ENCODE measurements at places on chromosomes 5 and 9.

DNA sequence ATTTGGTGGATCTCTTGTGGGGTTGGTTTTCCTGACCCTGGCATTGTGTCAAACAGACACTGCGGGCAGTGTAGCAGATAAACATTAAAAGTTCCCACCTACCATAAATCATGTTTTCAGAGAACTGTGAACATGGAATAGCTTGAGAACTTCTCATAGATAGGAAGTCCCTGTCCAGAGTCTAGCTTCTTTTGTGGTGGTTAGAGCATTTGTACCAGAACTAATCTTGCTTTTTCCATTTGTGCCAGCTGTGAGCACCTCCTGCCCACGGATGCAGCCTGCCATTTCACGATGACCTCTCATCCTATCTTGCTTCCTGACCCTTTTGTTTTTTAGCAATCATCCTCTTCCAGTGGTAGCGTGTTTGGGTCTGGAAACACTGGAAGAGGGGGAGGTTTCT is 61.4 kb downstream of the FAM78A start:
- no peak for DNase-seq

DNA sequence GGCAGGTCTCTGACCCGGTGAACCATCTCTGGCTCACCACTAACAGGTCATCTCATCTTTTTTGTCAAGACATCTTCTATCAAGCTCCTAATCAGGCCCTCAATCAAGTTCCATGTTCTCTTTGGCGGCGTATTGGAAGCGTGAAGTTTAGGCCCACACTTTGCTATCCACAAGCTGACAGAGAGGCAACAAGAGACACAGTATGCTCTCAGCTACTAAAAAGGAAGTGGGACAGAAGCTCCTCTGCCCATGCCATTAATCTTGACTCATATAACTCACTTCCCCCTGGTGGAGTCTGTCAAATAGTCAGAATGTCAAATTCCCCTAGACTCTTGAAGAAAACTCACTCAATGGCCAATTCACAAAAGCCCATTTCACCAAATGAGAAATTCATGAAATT is 77.6 kb upstream of the TMC1 start:
- DNase-seq = no peak

- no peak for DNase-seq
Observed at GRCh38 chr9:124882231-124882630, 20.3 kb downstream of the ARPC5L start.

GRCh38 chr9:137648396-137648795 is 29.6 kb downstream of the EHMT1 start:
- no peak for DNase-seq

DNA sequence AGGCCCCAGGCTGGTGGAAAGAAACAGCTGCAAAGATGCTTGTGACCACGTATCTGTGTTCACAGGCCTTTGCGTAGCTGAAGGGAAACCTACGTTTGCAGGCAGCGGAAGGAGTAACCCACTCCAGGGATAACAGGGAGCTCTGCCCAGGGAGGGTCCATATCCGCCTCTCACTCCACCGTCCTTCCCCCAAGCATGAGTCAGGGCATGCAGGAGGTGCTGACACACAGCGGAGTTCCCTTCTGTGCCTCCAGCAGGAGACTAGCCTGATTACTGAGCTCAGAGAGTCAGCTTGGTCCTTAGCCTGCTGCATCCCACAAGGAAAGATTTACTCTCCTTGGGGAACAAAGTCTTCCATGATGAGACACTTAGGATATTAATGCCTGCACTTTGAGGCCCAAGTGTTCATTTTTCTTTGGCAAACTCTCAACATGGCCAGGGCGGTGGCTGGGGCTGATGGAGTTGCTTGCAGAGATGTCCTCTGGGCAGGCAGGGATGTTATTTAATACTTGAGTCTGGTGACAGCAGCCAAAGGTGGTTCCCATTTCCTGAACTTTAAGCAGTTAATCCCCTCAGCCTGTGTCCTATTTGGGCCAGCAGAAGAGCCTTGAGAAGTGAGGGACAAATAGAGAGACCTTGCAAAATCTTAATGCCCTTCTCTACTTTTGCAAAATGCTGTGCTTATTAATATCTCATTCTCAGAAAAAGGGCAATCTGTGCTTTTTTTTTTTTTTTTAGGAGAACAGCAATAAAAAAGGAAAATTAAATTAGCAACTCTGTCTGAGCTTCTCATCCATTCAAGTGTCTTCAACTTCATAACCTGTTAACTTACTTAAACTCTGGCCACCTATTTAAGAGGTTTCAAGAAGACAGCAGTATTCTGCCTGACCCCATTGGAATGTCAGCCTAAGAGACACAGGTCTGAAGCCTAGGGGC is 222.1 kb downstream of the HSPA4 start:
- no peak for DNase-seq

GRCh38 chr5:65482736-65483545 is 1.2 kb upstream of the ADAMTS6 start:
- DNase-seq = no peak

GRCh38 chr5:120473332-120473731 is 9.2 kb downstream of the PRR16 start:
- no peak for DNase-seq

DNA sequence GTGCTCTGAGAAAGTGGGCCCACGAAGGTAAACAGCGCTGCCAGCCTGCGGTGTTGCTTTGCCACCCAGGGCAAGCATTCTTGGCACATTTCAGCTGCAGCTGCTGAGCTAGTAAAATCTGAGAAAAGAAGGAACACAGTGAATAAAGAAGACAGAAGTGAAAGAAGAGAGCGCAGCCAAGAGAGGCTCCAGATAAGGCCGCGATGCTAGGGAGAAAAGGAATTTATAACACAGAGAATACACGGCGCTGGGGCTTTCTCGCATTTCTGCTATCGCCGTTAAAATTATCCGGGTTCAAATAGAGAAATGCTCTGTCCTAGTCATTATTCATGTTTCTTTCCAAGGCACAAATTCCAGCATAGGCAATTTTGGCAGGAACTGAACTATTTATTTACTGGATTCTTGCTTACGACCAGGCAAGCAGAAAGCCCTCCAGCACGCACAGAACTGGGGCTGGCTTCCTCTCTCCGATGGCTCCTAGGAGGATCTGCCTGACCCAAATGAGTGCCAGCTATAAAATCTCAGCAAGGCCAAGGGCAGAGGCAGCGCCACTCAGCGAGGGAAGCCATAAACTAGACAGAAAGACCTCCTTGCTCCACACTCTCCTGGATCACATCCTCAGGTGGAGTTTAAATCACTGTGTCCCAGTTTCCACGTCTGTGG is 111.2 kb downstream of the ATPSCKMT start:
- no peak for DNase-seq

GRCh38 chr5:67813877-67814539 is 401.5 kb upstream of the PIK3R1 start:
- DNase-seq = no peak

- DNase-seq = no peak
Observed at GRCh38 chr5:124795829-124796228, 49.4 kb upstream of the ZNF608 start.

GRCh38 chr9:82122731-82123130 is 134.2 kb downstream of the SPATA31D1 start:
- no peak for DNase-seq

DNA sequence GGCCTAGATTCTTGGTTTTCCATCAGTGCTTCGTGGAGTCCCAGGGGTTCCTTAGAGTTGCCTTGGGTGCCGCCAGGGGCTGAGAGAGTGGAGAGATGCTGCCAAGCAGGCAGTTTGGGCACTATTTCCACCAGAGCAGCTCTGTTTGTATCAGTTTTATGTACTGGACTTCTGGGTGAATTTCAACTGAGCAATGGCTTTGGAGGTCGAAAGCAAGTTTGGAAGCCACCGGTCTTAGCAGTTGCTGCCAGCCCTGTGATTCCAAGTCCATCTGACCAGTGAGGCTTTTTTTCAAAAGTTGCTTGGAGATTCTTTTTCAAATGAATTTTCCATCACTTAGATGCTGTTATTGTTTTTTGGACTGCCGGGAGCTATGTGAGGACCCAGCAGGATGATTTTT is 68.5 kb downstream of the ANGPTL2 start:
- no peak for DNase-seq

DNA sequence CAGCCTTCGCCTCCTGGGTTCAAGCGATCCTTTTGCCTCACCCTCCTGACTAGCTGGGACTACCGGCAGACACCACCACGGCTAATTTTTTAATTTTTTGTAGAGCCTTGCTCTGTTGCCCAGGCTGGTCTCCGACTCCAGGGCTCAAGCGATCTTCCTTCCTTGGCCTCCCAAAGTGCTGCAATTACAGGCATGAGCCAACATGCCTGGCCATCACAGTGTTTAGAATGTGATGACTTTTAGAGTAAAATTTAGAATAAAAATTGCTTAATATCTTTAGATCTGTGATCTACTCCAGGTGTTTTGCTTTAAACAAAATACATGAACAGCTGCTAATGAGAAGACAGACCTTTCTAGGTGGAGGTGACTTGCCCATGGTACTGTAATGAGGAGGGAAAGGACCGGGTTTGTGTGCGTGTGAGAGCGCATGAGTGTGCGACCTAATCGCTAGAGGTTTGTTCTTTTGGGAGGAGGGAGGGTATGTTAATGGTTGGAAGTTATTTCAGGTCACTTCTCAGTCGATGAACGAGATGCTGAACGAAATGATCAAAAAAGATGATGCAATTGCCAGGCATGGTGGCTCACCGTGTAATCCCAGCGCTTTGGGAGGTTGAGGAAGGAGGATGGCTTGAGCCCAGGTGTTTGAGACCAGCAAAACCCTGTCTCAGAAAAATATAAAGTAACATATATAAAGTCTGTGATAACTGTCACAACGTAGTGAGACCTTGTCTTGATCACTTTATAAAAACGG is 2.0 kb downstream of the CNOT6 start:
- no peak for DNase-seq

DNA sequence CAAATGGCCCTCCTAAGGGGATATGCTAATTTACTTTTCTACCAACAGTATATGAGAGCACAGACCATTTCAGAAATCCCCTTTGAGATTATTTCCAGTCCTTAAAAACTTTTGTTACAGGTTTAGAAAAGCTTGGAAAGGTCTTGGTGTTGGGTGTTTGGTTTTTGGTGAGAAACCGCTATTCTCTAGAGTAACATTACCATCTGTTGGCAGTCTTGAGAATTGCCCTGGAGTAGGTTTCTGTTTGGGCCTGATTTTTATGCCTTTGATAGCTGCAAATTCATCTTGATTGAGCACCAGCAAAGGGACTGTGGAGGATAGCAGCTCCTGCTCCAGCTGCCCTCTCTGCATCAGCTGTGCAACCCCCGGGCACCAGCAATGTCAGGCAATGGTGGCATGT is 8.0 kb downstream of the NUDT2 start:
- no peak for DNase-seq

- no peak for DNase-seq
Observed at GRCh38 chr5:27963050-27963783, 924.8 kb upstream of the CDH9 start.

DNA sequence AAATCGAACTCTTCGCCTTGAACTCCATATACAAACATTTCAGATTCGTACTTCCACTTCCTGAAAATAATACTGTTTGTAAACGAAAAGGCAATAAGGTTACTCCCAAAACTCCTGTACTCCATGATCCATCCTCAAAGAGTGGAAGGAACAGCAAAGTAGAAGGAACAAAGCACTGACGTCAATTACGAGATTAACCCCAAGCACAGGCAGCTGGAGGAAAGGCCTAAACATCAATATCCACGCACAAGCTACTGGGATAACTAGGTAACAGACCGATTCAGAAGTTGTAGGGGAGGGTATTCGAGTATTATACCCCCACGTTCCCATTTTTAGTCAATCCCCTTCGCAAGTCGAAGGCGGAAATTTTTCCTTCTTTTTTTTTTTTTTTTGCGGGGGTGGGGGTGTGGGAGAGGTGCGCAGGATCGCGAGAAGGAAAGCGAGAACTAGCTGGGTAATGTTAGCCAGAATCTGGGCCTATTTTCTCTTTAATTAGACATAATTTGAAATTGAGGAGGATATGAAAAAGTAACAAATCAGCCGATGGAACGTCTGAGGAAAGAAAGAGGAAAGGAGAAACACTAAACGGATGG is 909 bp downstream of the AFF4 start:
- DNase-seq = no peak

DNA sequence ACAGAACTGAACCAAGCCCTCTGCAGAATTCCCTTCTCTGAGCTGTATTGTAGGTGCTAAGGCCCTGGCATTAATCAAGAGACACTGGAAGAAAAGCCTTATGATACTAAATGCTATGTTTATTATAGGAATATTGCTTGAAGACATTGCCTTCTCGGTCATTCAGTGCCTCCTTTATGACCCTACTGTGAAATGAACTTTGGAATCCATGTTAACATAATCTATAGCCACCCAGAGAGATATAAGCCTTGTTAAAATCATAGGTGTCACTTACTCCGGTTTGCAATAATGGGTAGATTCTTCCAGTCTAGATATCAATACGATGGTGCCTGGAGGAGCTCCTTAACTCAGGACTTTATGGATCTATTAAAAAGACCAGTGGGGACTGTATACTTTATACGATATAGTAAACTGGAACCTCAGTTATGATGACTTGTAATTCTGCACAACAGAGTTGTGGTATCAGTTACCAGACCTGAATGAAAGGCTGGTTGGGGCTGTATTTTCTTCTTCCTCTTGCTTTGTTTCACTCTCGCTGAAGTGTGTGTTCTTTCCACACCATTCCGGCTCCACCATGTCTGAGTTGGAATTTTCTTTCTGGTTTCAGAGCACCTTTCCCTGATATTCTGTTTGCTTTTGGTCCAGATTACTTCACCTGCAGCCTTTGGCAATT is 154.5 kb downstream of the DROSHA start:
- no peak for DNase-seq

- DNase-seq = no peak
Observed at GRCh38 chr5:65061250-65061973, 292.7 kb downstream of the CWC27 start.

DNA sequence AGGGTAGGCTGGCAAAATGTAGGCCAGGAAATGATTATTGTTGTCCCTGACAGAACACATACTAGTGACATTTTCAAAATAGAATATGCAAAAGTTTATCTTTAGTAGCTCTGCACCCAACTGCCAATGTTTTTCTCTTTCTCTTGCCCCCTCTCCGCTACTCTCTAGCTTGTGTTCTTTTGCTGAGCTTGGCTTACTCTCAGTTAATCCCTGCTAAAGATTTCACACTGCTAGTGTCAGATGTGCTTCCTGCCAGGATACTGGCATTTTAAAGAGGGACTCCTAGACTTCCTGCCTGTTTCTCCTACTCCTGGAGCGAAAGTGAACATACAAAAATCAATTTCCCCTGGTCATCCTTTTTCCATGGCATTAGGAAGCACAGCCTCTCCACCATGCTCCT is 260.5 kb downstream of the ARRDC3 start:
- no peak for DNase-seq

DNA sequence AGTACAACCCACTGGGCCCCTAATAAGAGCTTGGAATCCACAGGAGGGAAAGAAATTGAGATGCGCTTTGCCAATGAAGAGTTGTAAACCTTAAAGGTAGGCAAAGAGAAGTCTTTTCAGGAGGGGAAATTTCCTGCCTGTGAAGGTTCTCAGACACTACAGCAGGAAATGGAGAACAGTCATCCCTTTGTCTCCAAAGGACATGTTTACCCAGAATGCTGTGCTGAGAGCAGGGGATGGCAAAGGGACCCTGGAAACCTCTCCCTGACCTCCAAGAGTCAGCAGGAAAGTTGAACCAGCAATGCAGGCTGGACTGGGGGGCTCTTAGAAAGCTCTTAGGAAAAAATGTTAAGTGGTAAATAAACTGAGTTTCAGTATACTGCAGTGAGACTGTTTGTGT is 103.2 kb downstream of the AK8 start:
- no peak for DNase-seq

- DNase-seq = no peak
Observed at GRCh38 chr9:14987858-14988257, 77.6 kb upstream of the FREM1 start.

GRCh38 chr5:76735762-76736545 is 20.0 kb downstream of the F2R start:
- DNase-seq = no peak

Measured in HS-27A (cell line).